ENCODE measurements at places on chromosomes 1 and 21.

DNA sequence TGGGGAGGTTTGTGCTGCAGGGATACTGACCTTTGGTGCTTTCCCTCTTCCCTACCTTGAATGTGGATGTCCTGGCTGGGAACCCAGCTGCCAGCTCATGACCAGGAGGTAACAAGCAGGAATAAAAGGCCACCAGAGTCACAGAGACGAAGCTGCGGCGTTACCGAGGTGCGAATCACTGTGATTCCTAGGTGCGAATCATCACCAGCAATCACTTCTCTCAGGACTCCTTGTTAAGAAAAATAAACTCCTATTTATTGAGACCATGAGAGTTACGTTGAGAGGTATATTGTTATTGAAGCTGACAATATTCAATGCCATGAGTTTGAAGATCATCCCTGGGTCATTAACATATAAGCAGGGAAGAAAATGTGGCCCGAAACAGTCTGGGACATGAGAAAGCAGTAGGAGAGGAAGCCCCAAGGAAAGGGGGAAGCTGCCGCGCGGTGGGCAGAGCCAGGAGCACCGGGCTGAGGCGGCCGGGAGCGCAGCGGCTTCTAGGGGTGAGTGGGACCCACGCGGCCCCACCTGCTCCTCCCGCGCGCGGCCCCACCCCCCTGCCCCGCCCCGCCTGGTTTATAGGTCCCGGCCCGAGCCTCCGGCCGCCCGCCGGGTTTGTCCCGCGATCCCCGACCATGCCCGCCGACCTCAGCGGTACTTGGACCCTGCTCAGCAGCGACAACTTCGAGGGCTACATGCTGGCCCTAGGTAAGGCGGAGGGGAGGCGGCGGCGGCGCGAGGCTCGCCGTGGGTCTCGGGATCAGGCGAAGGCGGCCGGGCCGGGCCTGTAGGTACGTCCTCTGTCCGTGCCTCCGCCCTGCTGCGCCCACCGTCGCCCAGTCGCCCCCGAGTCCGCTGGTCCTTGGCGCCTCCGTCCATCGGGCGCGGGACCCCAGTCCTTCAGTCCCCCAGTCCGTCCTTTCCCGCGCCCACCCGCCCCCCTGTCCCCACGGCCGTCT is at the start of gene RBP7:
TSS of gene RBP7 (plus strand) at position 605 of the 959 bp plus-strand sequence. CDS start at position 636, 31 bp downstream.
- peak; percentile 57 for DNase-seq

DNA sequence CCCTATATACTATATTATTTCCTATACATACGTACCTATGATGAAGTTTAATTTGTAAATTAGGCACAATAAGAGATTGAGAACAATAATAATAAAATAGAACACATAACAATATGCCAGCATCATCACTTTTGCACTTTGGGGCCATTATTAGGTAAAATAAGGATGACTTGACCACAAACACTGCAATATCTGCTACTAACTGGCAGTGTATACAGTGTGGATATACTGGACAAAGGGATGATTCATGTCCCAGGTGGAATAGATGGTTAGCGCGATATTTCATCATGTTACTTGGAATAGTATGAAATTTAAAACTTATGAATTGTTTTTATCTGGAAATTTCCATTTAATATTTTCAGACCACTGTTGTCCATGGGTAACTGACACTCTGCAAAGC is 35.4 kb upstream of the TXLNA start:
- DNase-seq, result no peak

- no peak for DNase-seq
These were observed 12.1 kb downstream of the HHAT start for GRCh38 chr1:210340841-210341240.

- peak; percentile 90 for DNase-seq
These were observed 26.8 kb upstream of the RASAL2 start for GRCh38 chr1:178066908-178067614.

GRCh38 chr1:52738893-52739292 is 12.6 kb downstream of the ZYG11B start:
- DNase-seq, result no peak

- DNase-seq, result no peak
These were observed 7.8 kb upstream of the RIPK4 start for GRCh38 chr21:41774467-41775148.

GRCh38 chr1:151535326-151536271 is 4.5 kb upstream of the TUFT1 start:
- DNase-seq, result no peak

GRCh38 chr21:42666023-42666747 is 12.8 kb downstream of the PDE9A start:
- DNase-seq, result peak; percentile 59

GRCh38 chr1:37317870-37318467 is 156.4 kb upstream of the ZC3H12A start:
- no peak for DNase-seq

GRCh38 chr21:36966066-36966820 is at the start of gene HLCS:
Gene HLCS (minus strand): TSS chr21:36966669. CDS start chr21:36966638, 31 bp downstream.
- DNase-seq, result peak; percentile 83

GRCh38 chr1:163701783-163702374 is 380.1 kb downstream of the NUF2 start:
- DNase-seq, result no peak

DNA sequence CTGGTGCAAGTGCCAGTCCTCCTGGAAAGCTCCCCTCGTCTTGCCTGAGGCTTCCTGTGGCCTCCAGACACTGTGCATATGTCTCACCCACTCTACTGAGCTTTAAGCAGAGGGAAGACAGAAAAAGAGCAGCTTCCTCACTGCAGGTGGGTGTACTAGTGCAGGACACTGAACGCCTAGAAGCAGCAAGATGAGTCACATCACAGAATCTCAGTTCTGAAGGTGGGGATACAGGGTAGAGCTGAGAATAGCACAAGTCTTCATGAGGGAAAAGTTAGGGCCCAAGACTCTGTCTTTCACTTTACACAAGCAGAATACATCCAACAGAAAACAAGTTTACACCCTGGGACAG is 37.4 kb downstream of the PCAT6 start:
- no peak for DNase-seq

GRCh38 chr1:7333620-7334019 is 437.5 kb upstream of the VAMP3 start:
- DNase-seq, result no peak

DNA sequence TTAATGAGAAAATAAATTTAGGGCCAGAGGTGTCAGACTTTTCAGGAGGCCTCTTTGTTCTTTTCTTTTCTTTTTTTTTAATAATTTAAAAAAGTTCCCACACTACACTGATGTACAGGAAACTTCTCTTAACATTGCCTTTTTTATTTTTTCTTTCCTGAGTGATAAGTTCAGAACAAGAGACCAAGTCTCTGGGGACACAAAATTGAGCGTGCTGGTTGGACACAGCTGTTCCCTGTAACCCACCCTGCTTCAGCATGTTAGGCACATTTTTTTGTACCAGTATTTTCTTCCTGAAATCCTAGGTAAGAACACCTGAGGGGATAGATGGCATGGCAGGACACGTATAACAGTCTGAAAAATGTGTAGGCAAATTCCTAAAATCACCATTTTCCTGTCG is 50.1 kb downstream of the PBX1 start:
- no peak for DNase-seq

GRCh38 chr1:5688081-5689077 is 303.8 kb downstream of the NPHP4 start:
- no peak for DNase-seq

DNA sequence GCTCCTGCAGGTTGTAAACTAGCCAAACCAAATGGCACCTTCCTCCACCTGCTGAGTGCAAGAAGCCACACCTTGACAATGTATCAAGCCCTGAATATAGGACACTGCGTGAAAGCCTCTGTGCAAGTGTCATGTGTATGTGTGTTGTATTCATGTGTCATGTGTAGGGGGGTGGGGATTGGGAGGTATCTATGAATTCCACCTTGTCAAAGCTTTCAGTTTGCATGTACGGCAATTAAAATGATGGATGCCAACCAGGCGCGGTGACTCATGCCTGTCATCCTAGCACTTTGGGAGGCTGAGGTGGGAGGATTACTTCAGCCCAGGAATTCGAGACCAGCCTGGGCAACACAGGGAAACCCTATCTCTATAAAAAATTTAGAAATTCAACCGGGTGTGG is 19.8 kb downstream of the CD34 start:
- no peak for DNase-seq

GRCh38 chr1:225347123-225347683 is 80.6 kb downstream of the LBR start:
- peak; percentile 57 for DNase-seq

GRCh38 chr1:84896279-84896678 is 3.3 kb upstream of the LPAR3 start:
- peak; percentile 17 for DNase-seq

GRCh38 chr1:170686291-170686690 is 22.4 kb downstream of the PRRX1 start:
- no peak for DNase-seq
